Omental fat pad (tissue), 4 donors: ENCODE measurements at places on chromosomes 1 and 21.

DNA sequence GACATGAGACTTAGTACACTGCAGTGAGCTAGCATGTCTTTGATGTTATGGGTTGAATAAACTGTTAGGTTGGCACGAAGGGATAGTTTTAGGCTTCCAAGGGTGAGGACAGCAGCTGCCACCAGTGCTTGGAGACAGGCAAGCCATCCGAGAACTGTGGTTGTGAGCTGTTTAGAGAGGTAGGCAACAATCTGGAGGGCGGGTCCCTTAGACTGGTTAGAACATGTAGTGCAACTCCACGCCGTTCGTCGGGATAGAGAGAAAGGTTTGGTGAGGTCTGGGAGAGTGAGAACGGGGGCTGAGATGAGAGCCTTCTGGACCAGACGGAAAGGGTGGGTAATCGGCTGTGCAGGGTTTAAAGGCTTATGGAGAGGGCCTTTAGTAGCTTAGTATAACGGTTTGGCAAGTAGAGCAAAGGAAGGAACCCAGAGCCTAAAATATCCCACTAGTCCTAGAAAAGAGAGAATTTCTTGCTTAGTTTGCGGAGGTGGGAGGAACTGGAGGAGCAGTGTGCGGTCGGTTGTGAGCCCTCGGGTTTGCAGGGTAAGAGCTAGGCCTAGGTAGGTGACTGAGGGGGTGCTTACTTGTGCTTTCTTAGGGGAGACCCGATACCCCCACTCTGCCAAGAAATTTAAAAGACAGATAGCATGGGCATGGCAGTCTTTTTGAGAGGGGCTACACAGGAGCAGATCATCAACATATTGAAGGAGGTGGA is 72.8 kb downstream of the CNST start:
- DNase-seq: no peak

DNA sequence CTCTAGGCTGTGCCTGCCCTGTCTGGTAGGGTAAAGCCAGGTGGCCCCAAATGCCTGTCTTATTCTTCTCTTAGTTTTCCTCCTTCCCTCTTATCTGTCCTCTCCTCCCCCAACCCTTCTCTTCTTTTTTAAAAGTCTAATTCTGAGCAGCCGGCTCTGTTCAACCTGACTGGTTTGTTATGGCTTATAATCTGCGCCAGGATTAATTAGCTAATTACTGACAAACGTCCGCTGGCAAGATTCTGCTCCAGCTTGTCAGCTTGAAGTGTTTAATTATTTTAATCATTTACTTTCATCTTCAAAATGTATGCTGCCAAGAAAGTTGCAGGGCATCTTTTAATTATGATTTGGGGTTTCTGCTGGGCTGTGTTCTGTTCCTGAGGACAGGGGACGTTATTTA is 27.2 kb upstream of the PSMB2 start:
- no peak for DNase-seq

- DNase-seq: no peak
Measured at GRCh38 chr1:111489604-111490003, 13.8 kb downstream of the ADORA3 start.

- no peak for DNase-seq
Measured at GRCh38 chr1:170732252-170732588, 68.3 kb downstream of the PRRX1 start.

DNA sequence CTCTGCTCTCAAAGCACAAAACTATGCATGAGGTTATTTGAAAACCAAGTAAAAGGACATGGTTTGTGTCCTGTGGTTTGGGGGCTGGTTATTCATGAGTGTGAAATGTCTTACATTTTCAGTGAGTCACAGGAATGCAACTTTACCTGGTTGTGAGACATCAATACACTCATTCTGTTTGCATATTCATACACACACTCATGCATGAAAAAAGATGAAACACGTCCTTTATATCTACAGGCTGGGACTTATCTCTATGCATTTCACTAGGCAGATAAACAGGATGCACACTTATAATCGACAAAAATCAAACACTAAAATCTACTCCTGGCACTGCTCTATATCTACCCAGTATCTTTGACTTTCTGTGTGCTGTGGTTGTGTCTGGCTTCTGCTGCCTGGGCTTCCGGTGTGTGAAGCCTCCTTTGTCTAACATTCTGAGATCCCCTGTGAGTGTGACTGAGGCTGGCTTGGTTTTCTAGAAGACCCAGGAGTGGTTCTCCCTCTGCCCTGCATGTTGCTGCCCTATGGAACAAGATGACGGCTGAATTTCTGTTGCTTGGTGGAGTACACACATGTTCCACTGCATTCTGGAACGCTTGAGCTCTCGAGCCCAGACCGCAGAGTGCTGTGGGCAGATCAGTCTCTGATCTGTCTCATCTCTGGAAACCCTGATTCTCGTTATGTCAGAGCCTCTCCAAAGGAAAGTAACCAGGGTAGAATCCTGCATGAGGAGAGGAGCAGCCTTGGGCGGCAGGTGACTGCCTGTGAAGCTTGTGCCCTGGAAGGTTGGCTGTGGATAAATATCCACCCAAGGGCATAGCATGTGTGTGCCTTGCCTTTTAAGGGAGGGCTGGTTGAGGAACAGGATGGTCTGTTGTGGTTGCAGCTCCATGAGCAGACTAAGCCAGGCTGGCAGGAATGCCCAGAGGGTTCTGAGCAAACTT is 19.7 kb upstream of the FASLG start:
- DNase-seq: no peak

- no peak for DNase-seq
Measured at GRCh38 chr1:206982216-206982615, 12.0 kb upstream of the FCAMR start.

DNA sequence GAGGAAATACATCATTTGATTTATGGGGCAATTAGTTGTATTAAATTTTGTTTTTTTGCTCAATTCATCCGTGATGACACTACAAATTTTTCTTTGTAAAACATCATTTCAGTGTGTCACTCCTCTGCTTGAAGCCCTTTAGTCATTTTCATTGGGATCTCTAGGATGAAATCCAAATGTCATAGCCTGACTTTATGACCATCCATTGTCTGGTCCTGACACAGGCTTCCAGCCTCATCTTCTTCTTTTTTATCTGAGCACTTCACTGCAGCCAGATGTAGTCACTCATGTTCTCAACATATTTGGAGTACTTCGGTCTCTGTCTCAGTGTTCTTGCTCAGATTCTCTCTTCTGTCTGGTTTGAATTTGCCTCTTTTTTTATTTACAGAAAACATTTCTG is 173.1 kb downstream of the HMCN1 start:
- DNase-seq: no peak

DNA sequence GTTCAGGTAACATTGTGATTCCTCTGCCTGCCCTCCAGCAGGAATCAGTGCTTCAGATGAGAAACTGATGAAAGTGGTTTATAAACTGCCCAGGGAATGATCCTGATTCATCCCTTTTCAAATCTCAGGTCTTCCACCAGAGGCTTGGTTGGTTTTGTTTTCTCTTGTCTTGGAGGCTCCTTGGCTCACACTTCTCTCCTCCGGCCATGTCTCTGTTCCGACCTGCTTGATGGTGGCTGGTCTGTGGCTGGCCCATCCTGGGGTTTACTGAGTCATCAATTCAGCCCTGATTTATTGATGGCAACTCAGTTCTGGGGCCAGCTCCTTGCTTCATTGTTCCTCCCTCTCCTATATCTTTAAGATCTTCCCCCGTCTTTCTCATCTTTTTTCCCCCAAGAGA is 56.6 kb upstream of the SLC2A1 start:
- no peak for DNase-seq

DNA sequence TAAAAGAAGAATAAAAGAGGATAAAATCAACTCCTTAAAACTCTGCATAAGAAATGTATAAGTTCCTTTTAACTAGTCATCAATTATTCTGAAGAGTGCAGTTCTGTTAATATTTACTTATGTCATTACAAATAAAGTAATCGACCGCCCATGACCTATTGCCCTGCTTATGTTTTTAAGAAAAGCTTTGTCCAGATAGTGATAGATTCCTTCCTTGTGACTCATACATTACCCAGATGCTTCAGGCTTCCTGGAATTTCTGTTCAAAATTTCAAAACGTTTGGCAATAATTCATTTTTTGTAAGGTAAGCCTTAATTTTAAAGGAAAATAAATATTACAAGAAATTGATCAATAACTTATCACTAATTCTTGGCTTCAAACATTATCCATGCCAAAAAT is 918.2 kb upstream of the ADGRL2 start:
- DNase-seq: no peak

DNA sequence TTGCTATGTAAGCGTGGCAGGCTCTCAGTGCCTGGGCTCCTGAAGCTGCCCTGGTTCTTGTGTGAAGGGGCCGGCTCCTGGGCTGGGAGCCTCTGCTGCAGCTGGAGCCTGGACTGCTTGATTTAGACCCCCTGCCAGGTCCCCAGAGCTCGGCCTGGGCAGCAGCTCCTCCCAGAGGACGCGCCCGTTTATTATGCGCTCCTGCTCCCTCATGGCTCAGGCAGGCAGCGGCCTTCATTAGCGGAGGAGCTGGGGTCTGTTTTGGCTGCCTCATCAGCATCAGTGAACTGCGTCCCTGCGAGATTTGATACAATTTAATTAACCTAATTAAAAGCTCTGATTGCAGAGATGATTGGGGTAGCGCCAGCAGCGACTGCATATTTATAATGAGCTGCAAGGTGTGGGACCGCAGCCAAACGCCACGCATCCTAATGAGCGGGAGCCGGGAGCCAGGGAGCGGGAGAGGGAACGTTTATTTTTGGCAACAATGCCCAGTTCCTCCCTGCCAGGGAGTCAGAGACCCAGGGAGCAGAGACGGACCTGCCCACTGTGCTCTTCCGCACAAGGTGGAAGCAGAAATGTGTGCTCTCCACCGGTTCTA is 16.6 kb downstream of the UTP11 start:
- no peak for DNase-seq

- DNase-seq: no peak
Measured at GRCh38 chr1:200275415-200275814, 134.4 kb downstream of the ZNF281 start.

GRCh38 chr1:100643471-100644196 is 75.9 kb upstream of the VCAM1 start:
- DNase-seq: no peak

- no peak for DNase-seq
Measured at GRCh38 chr1:147504801-147505311, 36.4 kb upstream of the BCL9 start.

DNA sequence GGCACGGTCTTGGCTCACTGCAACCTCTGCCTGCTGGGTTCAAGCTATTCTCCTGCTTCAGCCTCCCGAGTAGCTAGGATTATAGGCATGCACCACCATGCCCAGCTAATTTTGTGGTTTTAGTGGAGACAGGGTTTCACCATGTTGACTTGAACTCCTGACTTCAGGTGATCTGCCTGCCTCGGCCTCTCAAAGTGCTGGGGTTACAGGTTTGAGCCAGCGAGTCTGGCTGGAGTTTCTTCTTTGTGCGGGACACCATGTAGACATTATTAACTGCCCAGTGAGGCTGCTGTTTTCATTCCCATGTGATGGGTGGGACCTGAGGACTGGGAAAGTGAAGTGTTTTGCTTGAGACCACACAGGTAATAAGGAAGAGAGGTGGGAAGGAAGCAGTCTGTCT is 23.3 kb downstream of the PLA2G5 start:
- DNase-seq: no peak

DNA sequence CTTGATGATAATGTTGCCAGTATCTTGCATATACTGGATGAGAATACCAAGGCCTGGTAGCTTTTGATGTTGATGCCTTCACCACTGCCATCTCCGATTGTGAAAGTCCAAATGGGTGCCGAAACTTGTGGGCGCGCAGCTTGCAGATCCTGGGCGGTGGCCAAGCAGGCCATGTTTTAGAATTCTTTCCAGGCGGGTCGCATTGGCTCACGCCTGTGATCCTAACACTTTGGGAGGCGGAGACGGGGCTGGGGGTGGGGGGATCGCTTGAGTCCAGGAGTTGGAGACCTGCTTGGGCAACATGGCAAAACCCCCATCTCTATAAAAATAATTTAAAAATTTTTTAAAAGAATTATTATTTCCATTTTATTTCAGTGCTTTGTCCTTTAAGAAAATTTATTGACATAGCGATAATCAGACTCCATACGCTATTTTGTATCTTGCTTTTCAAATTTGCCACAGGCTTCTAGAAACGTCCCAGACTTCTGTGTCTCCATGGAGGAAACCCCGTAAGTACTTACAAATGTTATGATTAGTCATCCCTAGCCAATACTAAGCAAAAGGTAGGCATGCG is 592 bp upstream of the ZNF326 start:
- no peak for DNase-seq

- no peak for DNase-seq
Measured at GRCh38 chr1:221837896-221838295, 96.0 kb upstream of the DUSP10 start.

- DNase-seq: no peak
Measured at GRCh38 chr1:10908266-10908665, 104.2 kb upstream of the TARDBP start.

- no peak for DNase-seq
Measured at GRCh38 chr1:229590119-229590518, 31.6 kb upstream of the ABCB10 start.

DNA sequence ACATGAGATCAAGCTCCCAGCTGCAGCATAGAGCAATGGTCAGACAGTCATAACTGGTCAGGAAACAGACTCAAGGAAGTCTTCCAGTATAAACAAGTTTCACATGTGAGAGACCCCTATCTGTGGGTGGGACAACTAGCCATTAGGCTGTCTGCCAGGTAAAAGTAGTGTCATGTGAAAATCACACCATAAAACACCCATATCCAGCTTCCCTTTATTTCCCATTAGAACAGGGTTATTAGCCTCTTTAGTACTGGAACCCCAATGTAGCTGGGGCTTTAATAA is 426.7 kb downstream of the KCNT2 start:
- DNase-seq: no peak

DNA sequence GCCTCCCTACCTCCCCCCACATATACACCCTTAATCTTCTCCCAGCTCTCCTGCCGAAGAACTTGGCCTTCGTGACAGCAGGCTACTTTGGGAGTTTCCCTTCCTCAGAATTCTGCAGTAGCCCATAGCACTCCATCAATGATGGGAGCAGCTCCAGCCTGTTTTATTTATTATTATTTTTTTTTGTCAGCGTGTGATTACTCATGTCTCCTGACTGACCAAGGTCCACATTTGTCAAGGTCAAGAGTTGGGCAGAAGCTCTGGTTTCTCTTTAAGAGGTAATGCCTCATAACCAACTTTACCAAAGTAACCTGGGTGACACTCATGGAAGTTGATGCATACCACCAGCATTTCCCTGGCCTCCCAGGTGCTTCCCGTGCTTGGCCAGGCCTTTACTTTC is 125.4 kb downstream of the ZZZ3 start:
- DNase-seq: no peak

DNA sequence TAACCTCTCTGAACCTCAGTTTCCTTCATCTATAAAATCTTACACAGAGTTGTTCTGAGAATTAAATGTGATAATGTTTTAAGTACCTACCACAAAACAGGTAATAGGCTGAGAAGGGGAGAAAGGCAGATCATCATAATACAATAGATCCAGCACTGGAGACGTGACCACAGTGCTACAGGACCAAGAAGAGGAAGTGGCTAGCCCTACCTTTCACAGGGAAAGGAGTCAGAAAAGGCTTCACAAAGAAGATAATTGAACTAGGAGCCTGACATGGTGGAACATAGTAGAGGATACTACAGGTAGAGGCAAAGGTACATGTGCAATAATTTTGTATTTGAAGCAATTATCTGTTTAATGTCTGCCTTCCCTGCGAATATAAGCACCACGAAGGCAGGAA is 45.1 kb downstream of the ERI3 start:
- no peak for DNase-seq
